ENCODE measurements at places on chromosomes 2 and 18.

DNA sequence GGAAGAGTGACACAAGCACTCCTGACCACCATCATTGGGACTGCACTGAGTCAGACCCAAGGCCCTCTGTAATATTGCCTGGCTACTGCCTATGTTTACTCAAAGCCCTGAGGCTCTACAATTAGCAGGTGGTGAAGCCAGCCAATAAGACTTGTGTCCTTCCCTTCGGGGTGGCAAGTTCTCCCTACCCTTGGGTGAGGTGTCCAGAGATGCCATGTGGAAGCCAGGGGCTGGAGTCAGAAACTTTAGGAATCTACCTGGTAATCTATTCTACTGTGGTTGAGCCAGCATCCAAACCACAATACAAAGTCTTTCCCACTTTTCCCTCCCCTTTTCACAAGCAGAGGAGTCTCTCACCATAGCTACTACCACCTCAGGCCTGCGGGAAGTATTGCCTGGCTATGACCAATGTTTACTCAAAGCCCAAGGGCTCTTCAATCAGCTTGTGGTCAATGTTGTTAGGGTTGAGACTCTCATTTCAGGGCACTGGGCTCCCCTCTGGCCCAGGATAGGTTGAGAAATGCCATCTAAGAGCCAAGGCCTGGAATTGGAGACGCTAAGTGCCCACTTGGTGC is 17.6 kb downstream of the DHRS9 start:
- DNase-seq, result no peak

DNA sequence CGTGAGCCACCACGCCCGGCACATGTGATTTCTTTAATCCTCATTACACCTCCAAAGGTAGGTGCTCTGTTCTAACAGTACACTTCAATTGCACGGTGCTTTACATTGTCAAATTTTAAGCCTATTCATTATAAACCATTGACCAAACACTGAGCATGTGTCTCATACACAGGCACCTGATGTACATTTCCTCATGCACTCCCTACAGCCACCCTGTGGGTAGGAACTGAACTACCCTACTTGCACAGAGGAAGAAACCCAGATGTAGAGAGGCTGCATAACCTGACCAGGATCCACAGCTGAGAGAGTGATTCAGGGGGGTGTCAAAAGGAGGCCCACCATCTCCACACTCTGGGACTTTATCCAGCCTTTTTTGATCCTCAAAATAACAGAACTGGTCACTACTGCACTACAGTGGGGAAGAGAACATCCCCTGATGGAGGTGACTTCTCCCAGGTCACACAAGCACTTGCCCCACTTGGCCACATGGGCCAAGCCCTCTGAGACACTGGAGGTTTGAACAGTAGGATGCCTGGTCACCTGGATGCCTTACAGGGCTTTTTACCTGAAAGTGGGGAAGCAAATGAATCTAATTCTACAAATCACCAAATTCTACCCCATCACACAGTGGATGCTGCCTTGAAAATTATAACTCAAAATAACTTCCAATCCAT is 6.9 kb upstream of the DPYSL5 start:
- no peak for DNase-seq

GRCh38 chr2:60540074-60540473 is 13.4 kb downstream of the BCL11A start:
- DNase-seq, result no peak

GRCh38 chr18:49013291-49013691 is 62.5 kb upstream of the SMAD7 start:
- DNase-seq, result no peak

DNA sequence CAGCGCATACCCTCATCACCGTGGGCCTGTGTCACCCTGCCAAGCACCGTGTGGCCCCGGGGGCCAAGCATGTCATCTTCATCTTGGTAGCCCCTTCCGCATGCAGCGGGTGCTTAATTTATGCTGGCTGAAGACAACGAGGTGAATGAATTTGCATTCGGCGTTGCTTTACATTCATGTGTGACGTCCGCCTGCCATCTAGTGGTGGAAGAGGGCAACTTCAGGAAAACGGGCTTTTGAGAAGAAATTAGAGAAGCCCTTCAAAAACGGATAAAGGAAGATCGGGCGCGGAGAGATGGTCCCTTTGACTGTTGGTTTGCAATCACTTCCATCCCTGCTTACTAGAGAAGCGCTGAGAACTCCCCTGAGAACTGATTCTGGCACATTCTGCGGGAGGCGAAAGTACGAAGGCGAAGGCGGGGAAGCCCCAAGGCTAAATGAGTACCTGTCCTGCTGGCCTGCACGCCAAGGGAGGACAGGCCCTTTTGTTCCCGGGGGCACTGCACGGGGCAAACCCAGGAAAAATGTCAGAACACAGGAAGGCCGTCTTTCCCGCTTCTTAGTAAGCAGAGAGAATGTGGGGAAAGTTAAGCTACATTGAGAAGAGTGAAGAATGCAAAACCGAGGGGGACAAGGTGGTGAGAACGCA is 145.9 kb downstream of the ZNF516 start:
- DNase-seq, result peak; percentile 58

DNA sequence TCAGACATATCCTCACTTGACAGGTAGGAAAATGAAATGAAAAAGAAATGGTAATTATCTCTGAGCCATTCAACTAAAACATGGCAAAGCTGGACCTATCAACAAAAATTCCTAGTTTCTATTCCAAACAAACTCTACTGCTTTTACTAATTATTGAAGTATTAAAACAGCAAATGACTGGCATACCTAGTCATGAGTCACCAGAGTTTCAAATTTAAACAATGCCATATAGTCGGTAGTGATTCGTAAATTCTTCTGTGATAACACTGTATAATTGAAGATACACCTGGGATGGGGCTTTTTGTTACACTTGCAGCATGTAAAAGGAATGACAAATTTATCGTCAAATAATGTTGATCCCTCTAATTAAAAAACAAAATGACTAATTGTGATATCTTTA is 153.1 kb upstream of the THUMPD2 start:
- no peak for DNase-seq

DNA sequence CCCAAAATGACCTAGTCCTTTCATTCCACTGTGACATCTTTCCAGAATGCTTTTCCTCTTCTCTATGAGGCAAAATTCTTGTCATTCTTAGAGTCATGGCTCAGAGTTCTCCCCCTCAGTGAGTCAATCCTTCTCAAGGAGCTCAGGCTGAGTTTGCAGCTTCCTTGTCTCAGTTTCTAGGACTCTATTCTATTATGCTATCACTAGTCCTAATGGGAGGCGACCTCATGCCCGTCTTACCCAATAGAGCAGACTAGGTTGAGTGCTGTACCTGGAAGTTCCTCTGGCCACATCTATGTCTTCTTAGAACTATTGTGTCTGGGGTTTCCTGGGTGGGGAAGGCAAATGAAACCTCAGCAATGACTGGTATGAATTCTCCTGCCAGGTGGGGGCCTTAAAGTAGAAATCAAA is 51.5 kb downstream of the HAUS1 start:
- peak; percentile 87 for DNase-seq

DNA sequence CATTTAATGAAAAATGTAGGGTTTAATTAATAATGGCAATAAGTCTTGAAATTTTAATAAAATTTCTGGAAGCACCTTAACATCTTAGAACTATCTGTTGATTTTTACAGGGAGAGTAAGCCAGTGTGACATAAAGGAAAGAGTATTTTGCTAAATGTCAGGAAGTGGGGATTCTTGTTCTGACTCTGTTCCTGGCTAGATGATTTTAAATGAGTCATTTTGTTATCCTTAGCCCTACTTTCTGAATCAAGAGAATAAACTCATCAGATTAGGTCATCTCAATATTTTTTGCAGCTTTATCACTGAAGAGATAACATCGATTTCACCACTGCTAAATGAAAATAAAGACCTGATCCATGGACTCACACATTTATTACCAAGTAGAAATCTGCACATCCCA is 377.5 kb upstream of the CYRIA start:
- peak; percentile 19 for DNase-seq

- peak; percentile 82 for DNase-seq
Measured at GRCh38 chr18:48838921-48839818, 111.6 kb downstream of the SMAD7 start.

DNA sequence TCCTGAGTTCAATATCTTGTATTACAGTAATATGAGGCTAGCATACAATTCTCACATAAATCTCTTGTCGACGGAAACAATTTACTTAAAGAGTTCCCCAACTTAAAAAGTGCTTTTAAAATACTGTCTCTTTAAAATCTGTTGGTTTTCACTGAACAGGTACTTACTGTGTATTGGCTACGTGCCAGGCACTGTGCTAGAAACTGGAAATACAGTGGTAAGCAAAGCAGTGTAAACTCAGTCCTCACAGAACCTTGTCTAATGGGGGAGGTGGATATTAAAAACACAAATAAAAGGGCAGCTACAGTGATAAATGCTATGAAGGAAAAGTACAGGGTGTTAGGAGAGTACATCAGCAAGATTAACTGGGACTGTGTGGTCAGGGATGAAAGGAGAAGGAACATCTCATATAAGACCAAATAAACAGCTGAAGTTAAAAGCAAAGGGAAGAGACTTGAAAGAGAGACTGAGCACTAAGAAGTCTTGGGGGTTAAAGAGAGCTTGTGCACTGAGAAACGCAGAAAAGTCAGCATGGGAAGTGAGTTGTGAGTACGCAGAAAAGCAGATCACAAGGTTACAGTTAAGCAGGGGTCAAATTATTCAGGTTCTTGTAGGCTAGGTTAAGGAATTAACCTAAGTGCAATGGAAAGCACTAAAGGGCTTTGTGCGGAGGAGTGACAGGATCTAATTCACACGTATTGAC is 52.5 kb downstream of the USP40 start:
- peak; percentile 5 for DNase-seq

DNA sequence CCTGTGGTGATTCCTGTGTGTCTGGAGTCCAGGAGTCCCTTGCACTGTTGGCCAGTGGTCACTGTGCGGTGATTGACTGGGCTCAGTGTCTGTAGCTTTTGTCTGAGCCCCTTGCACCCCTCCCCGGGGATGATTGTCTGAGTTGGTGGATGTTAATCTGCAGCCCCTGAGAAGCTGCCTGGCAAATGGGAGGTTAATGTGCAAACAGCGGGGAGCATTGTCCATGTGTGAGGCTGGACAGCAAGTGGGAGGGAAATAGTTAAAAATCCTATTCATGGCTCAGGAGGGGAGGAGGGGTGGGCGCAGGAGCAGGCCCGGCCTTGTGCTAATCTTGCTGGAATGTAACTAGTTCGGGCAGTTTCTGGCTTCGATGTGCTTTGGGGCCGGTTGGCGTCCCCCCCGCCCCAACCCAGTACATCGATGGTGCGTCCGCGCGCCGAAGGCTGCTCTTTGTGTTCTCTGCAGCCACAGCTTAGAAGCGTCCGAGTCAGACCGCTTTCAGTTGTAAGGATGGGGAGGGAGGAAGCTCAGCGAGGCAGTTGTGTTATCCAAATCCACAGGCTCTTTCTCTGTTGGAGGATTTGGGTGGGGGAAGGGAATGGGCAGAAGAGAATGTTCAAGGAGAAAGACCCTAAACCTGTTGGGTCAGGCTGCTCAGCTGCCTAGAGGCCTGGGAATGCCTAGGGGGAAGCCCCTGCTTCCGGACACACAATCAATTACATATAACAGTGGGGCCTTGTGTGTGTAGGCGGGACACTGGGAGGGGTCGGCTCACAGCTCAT is 71.8 kb downstream of the TGOLN2 start:
- peak; percentile 39 for DNase-seq

DNA sequence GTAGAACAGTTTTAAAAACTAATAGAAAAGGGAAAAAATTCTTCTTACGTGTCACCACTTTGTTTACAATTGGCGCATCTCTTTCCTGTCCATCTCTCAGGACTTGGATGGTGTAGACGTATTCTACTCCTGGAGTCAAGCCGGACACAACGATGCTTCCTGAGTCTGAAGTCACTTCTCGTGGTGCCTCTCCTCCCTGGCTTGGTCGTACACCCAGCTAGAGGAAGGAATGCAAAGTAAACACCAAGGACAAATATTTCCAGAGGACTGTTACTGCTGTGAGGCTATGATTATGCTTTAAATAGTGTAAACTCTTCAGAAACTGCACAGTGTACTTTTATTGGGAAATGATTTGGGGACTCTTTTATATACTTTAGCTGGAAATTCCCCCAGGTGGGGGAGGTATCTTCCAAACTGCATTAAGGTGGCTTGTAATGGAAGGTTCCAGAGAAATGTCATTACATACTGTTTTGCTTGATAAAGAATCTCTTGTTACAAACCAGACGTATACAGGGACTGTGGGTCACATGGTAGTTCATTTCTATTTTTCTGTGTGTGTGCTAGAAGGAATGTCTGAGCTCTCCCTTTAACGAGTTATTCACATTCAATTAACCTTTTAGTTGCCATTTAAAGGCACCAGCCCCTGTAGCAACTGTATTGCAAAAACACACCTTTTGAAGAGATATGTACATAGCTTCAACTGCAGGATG is 38.1 kb downstream of the FN1 start:
- no peak for DNase-seq

DNA sequence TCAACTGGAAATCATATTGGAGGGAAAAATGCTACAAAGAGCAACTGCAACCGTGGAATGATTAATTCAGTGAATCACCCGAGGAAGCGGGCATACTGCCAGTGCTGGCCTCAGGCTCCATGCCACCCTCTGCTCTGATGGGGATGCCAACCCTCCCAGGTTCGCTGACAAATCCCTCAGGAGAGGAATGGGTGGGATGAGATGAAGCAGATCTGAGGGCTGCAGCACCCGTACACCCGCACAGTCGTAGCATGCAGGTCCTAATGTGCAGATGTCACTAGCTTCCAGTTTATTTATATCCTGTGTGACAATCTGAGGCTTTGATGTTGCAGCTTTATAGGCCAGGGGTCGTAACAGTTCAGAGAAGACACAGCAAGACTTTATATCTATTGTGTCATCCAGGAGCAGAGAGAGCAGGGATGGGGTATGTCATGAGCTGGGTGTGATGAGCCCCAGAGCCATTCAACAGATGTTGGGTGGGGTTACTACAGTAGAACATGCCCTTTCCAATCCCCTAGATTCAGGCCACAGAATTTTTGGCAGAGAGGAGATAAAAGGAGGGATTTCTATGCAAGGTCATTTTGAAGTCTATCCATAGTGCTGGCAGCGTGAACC is 44.6 kb downstream of the DPP4 start:
- peak; percentile 45 for DNase-seq

GRCh38 chr2:232330068-232330999 is 48.2 kb upstream of the ALPP start:
- no peak for DNase-seq

DNA sequence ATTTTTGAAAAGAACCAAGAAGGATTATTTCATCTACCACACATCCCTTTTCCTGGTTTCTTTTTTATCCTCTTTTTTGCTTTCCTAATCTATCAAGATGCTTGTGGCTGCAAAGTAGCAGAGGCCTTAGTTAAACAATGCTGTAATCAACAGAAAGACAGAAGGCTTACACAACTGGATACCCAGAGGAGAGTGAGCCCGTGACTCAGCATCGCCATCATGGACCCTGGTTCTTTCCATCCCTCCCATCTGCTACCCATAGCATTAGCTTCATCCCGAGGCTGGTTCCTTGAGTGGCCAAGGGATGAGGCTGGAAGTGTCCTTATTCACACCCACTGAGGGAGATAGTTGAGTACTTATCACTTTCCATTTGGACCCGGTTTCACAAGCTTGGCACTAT is 7.5 kb upstream of the HAAO start:
- DNase-seq, result peak; percentile 44

GRCh38 chr2:240142859-240143258 is 2.4 kb upstream of the OTOS start:
- DNase-seq, result no peak
